Astrocyte (in vitro differentiated cells and primary cell): ENCODE measurements at places on chromosomes 7 and 10. TPM values are rescaled to one million over a fixed set of nuclear protein-coding genes. Genes with fewer than 3 reads are reported as not detected.

The HMX2 gene
- total RNA-seq = not detected in 2 replicates

DNA sequence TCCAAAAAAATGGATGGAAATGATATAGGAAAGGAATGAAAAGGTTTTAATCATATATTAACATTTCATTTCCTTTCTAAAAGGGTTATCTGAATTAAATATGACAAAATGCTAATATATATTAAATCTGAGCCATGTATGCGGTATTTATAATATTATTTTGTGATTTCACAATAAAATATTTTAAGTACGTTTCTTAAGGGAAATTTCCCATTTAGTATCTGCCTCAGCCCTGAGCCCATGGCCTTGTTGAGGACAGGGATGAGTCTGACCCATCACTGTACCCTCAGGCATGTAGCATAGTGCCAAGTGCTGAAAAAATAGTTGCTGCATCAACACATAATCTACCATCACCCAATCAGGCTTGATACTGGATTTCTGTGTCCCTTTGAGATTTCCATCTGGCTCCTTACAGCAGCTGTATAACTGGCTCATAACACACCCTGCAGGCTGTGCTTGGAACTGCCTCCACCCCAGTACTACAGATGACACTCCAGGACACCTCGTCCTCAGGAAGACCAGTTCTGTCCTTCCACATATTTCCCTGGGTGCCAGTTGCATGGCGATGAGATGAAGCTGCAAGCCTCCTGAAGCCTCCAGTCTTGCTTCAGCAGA lies 59.4 kb upstream of the ASAH2 start:
- DNase-seq = no peak

The SVOPL gene
- 0.34 and 0.48 TPM in 2 replicates for total RNA-seq

The OR2A7 gene
- total RNA-seq = 0.62 and 0.64 TPM in 2 replicates

GRCh38 chr7:91864070-91864469 lies 16.4 kb downstream of the MTERF1 start:
- no peak for DNase-seq

The MACC1 gene
- total RNA-seq = 0.19 and 2.0 TPM in 2 replicates

- DNase-seq = peak; percentile 96
These were observed 46.6 kb downstream of the BPGM start for GRCh38 chr7:134693256-134693655.

DNA sequence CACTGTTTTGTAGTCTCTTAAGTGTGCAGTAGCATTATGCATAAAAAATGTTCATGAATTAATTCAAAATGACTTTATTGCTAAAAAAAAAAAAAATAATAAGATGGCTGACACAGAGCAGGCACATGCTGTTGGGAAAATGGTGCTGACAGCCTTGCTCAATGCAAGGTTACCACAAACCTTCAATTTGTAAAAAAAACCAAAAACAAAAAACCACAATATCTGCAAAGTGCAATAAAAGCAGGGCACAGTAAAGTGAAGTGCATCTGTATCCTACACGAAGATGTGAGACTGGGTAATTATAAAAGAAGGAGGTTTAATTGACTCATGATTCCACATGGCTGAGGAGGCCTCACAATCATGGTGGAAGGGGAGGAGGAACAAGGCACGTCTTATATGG lies 185.8 kb downstream of the USP6NL start:
- DNase-seq = no peak

The CLDN3 gene
- total RNA-seq = 0.68 TPM in 1 of 2 replicates, not detected in the other
